ENCODE measurements at places on chromosomes 3 and 15. TPM values are rescaled to one million over a fixed set of nuclear protein-coding genes. Genes with fewer than 3 reads are reported as not detected.

- no peak for DNase-seq
These were observed 279.3 kb upstream of the CTNNB1 start for GRCh38 chr3:40920041-40920440.

Gene MRPL46
- 23.1 TPM for polyA plus RNA-seq

GRCh38 chr15:89812847-89813320, 1.8 kb downstream of the ANPEP start:
- DNase-seq = no peak

- DNase-seq = no peak
These were observed 24.5 kb upstream of the TRAK1 start for GRCh38 chr3:42066516-42067181.

GRCh38 chr3:43855674-43856299, 165.0 kb downstream of the ABHD5 start:
- peak; percentile 24 for DNase-seq

Gene RARB
- polyA plus RNA-seq = 0.51 TPM

DNA sequence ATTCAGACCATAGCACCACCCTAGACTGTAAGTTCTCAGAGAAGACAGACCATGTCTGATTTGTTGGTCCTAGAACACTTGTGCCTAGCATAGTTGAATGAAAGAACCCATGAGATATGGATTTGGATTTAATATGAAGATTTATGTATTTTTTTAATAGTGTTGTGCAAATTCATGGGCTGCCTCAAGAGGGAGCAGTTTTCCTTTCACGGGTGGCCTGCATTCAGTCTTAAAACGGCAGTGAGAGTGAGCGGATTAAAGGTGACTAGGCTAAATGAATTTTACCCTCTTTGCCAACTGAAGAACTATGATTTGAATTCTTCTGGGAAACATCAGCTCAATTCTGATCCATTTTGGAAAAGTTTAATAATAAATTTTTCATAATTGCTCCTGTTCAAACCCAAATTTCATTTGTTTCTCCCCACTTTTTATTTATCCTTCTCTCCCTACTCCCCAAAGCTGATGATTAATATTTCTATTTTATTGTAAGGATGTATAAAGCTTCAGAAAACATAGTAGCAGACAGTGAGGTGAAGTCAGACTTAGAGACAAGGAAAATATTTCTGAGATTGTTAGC, 67.3 kb downstream of the MORC1 start:
- no peak for DNase-seq

DNA sequence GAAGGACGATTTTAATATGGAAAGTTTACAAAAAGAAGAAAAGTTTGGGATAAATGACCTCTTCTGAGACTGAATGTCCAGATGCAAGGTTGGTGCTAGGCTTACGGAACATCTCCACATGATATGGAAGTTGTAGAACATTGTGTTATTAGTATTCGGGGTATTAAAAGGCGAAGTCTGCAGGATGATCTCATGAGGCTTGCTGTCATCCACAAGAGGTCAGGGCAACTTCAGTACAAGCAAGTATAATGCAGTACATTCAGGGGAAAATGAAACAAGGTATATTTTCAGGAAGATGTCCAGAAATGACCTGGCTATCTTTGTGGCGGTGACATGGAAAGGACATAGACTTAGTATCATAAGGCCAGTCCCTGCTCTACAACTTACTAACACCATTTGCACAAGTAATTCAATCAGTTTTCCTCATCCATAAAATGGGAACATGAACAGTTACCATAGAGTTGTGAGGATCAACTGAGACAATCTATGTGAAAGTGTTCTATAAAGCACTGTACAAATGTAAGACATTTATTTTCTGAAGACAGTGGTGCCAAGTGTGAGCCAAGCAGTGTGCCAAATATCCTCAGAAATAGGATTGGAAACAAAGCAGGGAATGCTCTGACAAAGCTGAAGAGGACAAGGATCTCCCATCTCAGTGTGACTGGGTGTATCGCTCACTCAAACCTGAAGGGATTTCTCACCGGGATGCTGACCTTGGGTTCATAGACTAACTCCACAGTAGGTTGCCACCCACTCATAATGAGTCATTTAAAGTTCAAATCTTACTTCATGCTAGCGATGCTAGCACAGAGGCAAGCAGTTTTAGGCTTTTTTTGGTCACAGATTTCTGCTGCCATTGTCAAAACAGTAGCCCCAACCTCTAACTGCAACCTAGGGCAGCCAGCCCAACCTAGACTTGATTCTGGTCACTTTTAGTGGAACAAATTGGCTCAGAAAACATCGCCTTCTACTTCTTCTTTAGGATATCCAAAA, 118.3 kb downstream of the TIGIT start:
- DNase-seq = no peak

- no peak for DNase-seq
These were observed 29.3 kb downstream of the SCN5A start for GRCh38 chr3:38620236-38620635.

Gene TM4SF4
- polyA plus RNA-seq = 0.29 TPM

Gene FANCD2OS
- not detected for polyA plus RNA-seq

Gene CCR3
- polyA plus RNA-seq = not detected

Gene EOMES
- polyA plus RNA-seq = not detected

DNA sequence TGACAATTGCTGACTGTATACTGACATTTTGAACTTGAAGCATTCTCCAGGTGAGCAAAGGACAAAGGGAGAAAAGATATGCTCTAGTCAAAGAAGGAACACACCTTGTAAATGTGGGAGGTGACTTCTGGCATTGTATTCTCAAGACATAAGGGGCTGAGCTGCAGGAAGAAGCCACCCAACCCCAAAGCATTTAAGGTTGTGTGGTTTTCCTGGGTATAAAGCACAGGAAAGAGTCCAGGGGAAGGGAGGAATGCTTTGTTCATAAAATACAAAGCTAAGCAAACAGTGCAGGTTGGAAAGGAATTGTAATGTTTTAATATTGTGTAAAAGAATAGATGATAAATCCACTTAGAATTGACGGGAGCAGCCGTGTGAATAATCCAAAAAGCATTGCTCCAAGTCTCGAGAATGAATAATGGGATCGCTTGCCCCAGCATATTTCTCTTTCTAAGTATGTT, 102.4 kb upstream of the LRIG1 start:
- DNase-seq = no peak

Gene VGLL3
- polyA plus RNA-seq = 27.2 TPM

Gene ZNF860
- polyA plus RNA-seq = 0.63 TPM

- no peak for DNase-seq
These were observed 161.9 kb downstream of the STAC start for GRCh38 chr3:36542186-36542585.

DNA sequence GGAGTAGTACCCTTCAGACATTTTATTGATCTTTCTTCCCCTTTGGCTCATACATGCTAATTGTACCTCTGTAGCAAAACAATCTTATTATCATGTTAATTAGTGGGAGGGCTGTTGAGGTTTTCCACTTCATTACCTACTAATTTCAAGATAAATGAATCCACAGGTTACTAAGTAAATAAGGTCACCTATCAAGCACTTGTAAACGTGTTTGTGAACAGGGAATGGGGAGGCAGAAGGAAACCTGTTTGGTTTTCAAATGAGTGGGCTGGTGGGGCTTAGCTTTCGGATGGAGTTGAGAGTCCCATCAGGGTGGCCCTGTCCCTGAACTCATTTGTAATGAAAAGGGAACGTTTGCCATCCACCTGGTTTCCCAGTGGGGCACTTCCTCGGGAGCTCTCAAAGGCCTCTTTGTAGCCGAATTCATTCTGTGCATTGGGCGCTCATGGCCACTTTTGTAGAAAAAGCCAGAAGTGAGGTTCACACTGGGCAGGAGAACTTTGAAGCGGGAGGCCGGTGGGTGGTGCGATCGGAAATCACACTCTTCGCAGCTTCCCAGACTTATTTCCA, 419.8 kb upstream of the NR2F2 start:
- DNase-seq = no peak

DNA sequence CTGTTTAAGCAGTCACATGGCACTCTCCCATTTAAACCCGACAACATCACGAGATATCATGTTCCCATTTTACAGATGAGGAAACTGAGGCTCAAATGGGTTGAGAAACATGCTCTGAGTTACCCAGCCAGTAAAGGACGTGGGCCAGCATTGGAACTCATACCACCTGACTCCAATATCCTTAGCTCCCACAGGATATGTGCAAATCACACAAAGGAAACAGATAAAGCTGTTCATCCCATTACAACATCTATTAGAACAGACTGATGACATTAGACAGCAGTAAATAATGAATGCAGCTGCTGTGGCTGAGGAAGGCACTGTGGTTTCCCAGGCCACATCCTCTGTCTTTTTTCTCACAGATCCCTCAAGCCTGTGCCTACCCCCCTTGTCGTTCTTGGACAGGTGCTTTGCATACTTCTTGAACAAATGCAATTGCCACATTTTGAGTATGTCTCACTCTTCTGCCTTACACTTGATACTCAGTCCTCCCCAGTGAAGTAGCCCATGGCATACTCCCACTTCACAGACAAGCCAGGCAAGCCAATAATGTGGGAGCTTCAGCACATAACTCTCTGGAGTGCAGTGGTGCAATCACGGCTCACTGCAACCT, 17.7 kb downstream of the FRMD4B start:
- DNase-seq = no peak

Gene DNASE1L3
- not detected for polyA plus RNA-seq

Gene WDR49
- polyA plus RNA-seq = not detected

Gene KCNMB2
- not detected for polyA plus RNA-seq

DNA sequence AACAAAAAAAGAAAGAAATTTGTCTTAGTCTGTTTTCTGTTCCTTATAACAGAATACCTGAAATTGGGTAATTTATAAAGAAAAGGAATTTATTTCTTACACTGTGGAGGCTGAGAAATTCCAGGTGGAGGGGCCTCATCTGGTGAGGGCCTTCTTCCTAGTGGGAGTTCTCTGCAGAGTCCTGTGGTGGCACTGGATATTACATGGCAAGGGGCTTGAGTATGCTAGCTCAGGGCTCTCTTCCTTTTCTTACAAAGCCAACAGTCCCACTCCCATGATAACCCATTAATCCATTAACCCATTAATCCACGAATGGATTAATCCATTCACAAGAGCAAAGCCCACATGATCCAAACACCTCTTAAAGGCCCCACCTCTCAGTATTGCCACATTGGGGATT, 2.9 kb upstream of the SATB1 start:
- no peak for DNase-seq

DNA sequence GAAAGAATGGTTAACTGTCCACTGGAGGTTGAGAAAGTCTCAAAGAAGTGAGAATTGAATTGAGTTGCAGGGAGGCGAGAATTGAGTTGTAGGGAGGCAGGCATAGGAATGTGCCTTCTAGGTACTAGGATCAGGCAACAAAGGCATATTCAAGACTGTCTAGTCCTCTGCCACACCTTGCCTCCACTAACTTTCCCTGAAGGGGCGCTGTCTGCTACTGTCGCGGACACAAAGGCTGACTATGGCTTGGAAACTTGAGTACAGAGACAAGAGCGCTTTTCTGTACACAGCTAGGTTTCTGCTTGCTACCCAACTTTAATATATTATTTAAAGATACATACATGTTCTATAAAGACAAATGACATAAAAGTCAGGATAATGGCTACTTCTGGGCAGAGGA, 10.4 kb upstream of the FBXL22 start:
- DNase-seq = no peak

Gene PAQR9
- not detected for polyA plus RNA-seq

DNA sequence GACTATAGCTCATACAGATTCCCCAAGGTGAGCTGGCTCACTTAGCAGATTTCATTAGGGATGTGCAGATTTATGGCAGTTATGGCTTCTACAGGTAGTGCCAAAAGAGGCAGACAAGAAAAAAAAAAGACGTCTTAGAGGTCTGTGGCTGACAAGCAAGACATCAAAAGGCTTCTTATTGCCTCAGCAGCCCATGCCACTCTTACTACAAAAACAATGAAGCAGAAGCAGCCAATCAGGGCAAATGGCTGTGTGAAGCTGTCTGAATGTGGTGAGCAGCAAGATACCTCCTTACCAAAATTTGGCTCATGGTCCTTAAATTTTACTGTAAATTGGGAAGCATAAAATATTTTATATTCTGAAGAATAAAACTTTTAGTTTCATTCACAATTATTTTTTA, 557.5 kb upstream of the GOLIM4 start:
- no peak for DNase-seq

GRCh38 chr3:113271189-113271588, 59.8 kb downstream of the BOC start:
- DNase-seq = no peak

Gene LYSMD2
- polyA plus RNA-seq = 6.5 TPM

DNA sequence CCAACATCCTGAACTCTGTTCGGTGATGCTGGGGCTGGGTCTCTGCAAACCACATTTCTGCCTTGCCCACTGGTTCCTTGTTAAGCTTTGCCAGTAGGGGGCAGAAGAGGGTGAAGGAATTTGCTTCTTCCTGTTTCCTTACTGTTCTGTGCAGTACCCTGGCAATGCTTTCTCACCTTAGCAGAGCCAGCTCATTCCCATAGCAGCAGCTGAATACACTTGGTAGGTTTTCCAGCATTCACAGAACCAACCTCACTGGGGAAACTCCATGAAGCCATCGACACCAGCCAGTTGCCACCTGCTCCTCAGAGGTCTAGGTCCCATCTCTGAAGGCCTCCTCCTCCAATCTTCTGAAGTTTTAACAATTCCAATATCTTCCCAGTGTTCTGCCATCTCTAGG, 308.4 kb downstream of the PDCD6IP start:
- DNase-seq = no peak

Gene TTLL13
- 0.07 TPM for polyA plus RNA-seq

DNA sequence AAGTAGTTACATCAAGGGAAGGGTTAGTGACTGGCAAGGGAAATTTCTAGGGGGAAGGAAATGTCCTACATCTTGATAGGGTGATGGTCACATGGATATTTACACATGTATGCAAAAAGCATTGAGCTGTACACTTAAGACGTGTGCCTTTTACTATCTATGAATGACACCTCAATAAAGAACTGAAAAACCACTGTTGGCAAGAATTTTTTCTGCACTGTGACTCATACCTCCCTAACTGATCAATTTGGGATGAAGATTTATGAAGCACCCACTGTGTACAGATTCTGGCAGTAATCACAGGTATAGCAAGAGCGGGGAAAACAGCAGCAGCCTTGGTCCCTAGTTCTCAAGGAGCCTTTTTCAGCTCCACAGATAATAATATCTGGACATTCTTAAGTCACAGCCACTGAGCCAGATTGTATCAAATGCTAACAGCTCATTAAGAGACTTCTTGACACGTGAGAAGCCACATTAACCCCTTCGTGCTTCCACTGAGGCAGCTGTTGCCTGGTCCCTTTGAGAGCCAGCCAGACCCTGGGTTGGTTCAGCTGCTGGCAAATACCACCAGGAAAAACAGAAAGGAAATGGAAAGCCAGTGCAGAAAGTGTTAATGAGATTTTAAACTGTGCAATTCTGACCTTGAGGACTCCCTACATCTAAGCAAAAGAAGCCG, 32.0 kb upstream of the GALNT15 start:
- no peak for DNase-seq
